ENCODE measurements at places on chromosomes 11 and 22.

- peak; percentile 50 for DNase-seq
These were observed 7.3 kb downstream of the CERK start for GRCh38 chr22:46730568-46731245.

GRCh38 chr11:102883141-102883540 is 8.4 kb upstream of the MMP12 start:
- no peak for DNase-seq

- DNase-seq: peak; percentile 74
These were observed 15.0 kb downstream of the RHOD start for GRCh38 chr11:67071420-67072284.

DNA sequence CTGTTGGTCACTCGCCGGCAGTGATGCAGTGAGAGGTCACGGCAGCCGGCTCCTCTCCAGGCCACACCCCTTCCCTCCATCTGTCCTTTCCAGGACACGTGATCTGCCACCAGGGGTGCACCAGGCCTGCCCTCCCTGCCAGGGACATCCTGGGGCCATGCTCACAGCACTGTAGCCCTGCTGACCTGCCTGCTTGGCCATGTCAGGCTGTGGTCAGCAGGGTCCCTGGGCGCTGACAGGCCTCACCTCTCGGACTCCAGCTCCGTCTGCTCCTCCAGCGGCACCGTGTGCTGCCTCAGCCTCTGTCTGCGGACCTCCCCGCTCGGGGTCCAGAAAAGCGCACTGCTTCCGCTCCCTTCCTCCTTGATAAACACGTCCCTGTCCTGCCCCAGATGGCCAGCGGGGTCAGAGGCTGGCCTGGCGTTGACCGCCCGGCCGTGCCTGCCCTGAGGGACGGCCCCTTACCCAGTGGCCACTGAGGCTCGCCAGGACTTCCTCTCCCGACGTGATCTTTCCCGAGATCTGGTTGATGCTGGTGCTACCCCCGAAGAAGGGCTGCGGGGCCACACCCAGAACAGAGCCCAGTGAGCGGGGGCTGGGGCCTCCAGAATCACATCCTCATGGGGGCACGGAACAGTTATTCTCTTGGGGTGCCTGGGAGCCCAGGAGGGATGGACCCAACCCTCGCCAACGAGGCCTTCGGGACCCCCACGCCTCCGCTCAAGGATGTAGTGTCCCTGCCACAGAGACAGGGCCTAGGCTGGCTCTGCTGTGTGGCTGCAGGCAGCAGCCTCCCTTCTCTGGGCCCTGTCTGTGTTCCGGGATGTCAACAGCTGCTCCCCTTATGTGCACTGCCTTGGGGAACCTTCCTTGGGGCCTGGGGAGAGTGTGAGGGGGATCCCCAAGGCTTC is 36.3 kb upstream of the CARS1 start:
- DNase-seq: peak; percentile 48

GRCh38 chr22:19974935-19975706 is 33.5 kb upstream of the TXNRD2 start:
- DNase-seq: peak; percentile 94

- peak; percentile 21 for DNase-seq
These were observed 378.8 kb upstream of the ISX start for GRCh38 chr22:34687116-34687515.

DNA sequence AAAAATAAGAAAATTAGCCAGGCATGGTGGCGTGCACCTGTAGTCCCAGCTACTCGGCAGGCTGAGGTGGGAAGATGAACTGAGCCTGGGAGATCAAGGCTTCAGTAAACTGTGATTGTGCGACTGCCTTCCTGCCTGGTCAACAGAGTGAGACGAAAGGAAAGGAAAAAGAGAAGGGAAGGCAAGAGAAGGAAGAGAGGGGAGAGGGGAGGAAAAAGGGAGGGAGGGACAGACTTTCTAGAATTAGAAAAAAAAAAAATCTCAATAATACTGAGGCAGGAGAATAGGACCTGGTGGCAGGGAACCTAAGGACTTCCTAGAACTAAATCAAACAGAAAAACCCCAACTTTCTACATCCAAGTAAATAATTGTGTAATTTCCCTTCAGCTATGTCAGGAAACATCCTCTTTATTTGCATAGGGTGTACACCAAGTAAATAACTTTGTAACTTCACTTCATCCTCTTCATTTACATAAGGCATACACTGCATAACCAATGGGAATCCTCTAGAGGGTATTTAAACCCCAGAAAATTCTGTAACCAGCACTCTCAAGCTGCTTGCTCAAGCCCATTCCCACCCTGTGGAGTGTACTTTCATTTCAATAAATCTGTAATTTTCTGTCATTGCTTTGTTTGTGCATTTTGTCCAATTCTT is 8.7 kb downstream of the SBF2 start:
- no peak for DNase-seq

DNA sequence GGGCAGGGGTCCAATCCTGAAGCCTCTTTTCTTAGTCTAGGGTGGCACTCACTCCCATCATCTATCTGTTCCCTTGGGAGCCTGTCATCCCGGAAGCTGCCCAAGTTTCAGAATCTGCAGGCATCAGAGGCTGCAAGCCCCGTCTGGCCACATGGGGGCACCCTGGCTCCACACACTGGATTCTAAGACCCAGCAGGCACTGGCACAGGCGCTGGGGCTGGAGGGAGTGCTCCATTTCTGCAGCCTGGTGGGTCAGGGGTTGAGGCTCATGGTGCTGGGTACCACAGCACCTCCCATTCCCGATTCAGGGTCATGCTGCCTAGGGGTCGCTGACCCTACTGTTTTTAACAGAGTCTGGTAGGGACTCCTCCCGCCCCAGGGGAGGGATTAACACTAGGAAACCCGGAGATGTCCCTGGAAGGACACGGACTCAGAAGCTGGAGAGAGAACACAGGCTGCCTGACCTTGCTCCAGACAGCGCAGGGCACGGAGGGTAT is 243.9 kb upstream of the SYN3 start:
- DNase-seq: peak; percentile 44

- DNase-seq: no peak
These were observed 799 bp upstream of the CDC42BPG start for GRCh38 chr11:64845129-64845775.

DNA sequence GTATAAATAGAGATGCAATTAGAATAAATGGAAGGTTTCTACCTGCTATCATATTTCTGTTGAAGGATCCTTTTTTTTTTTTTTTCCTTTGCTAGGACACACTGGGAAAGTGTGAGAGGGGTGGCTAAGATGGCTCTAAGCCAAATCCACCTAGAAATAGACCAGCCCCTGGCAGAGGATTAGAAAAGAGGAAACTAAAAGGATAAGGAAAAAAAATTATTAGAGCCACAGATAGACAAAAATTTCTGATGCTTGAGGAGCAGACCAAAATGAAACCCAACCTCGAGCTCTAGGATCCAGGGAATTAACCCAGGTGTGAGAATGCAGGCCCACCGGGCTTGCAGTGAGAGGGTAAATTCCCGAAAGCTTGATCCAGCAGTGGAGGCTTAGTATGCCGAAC is 262.3 kb downstream of the CADM1 start:
- peak; percentile 92 for DNase-seq

DNA sequence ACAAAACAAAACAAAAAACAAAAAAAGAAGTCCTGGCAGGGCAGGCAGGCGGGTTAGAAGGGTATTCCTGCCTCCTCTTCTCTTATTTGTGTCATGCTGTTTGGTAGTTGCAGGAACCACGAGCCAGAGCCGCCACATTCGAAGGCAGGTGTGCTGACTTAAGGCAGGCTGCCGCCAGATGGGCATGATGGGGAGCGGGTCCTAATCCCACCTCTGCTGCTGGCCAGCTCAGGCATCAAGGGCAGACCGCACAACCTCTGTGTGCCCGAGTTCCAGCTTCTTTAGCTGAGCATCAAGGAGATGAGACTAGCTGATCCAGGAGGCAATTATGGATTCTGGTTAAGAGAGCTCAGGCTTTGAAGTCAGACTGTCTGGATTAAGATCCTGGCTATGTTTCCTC is 12.1 kb downstream of the OAF start:
- DNase-seq: no peak

GRCh38 chr22:44383064-44383575 is 70.4 kb upstream of the SHISAL1 start:
- DNase-seq: no peak

GRCh38 chr22:48804811-48805301 is 1022.8 kb downstream of the BRD1 start:
- no peak for DNase-seq

DNA sequence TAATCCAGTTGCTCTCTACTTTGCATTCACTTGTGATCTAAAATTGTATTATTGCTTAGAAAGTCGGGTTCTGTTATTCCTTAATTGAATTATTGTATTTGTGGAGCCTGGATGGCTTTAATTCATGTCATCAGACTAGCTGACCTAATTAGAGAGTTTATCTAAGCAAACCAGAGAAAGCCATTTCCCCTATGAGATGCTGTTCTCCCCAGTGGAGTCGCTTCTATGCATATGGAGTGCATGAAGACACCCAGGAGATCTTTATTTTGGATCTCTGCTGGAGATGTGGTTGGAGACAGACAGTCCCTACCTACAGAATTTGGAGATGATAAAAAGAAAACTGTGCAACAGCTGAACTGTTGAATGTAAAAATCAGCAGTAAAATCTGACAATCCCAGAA is 45.2 kb upstream of the MYO18B start:
- DNase-seq: no peak

DNA sequence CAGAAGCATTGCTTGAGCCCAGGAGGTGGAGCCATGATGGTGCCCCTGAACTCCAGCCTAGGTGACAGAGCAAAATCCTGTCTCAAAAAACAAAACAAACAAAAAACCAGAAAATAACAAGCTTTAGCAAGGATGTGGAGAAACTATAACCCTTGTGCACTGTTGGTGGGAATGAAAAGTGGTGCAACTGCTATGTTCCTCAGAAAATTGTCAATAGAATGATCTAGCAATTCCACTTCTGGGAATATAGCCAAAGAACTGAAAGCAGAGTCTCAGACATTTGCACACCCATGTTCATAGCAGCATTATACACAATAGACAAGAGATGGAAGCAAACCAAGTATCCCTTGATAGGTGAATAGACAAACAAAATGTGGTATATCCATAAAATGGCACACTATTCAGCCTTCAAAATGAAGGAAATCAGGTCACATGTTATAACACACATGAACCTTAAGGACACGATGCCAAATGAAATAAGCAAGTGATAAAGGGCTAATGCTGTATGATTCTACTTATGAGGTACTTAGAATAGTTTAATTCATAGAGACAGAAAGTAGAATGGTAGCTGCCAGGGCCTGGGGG is 15.9 kb downstream of the KLHL22 start:
- DNase-seq: no peak

- peak; percentile 80 for DNase-seq
These were observed 18.5 kb upstream of the FEZ1 start for GRCh38 chr11:125514336-125515101.

DNA sequence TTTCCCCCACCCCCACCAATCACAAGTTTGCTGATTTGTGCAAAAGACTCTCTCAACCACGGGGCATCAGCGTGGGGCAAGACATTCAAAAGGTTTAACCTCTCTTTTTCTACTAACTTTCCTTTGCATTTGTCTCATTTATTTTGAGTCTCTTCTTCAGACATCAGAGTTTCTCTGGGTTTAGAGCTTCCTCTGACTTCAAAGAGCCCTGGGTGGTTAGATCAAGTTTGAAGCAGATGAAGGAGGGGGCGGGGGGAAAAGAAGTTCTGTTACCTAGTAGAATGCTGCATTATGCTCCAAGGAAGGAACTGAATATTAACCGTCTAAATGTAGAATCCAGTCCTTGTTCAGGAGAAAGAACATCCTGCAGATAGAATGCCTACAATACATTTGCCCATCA is 24.5 kb downstream of the GAS2 start:
- DNase-seq: no peak

DNA sequence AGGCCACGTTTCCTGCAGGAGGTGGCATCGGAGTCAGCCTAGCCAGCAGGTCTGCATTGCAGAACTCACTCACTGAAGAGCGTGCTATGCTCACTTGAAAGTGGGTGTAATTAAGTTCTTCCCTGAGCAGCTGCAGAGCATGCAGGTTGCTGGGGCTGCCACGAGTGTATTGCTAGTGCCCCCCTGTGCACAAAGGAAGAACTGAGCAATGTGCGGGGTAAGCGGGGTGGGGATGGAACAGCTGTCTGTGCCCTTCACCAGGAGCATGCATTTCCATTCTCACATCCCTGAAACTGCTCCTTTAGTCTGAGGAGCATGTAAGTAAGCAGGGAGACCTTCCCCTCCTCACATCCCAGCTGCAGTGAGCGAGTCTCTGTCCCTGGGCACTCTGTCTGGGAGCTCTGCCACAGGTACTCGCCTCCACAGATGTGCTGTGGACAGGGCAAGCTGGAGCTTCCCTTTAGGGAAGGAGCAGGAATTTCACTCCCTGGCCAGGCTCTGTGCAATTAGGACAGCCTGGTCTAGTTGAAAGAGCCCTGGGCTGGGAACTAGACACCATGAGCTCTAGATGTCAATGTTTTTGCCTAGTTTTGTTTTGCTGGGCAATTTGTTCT is 1031.8 kb downstream of the NTM start:
- peak; percentile 95 for DNase-seq

DNA sequence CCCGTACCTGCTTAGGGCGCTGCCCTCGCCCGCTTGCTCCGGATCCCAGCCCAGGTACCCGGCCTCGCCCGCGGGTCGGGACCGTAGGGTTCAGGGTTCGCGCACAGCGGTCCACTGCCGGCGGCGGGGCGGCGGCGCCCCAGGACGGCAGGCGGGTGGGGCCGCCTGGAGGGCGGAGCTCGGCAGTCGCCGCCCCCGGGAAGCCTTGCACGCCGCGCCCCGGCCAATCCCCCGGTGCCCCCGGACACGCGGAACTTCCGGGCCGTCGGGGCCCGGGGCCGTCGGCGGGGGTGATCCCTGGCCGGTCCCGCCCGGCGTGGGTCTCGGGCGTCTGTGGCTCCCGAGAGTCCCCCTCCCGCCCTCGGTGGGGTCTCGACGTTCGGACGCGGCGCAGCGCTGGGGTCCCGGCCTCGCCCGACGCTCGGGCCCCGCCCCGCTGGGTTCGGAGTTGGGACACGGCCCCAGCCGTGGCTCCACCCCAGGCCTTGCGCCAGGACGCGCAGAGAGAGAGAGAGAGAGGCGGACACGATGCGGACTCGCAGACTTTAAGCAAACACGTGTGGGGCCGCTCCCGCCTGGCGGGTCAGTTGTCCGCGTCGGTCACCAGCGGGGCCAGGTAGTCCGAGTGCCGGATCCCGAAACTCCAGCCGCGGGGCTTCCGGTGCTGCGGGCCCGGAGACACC is at the start of gene TYMP:
Gene TYMP, minus strand, starts transcription at position 116 of the 683 bp plus-strand sequence. CDS start 303 bp downstream, outside the sequence.
- DNase-seq: peak; percentile 69

DNA sequence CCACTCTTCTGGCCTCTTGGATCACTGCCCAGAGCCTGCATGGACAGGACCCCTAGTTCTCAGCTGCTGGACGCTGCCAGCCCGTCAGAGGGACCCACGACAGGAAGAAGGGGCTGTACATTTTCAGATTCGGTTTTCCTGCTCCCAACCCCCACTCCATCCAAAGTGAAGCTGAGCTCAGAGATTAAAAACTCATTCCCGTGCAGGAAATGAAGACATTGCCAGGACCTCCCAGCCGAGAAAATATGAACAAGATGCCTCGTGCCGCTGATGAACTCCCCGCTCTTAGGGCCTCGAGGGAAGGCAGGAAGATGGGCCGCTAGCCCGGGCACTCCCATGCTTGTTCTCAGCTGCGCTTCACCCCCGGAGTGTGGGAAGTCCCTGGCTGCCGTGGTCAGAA is 36.1 kb downstream of the RPUSD4 start:
- no peak for DNase-seq

- DNase-seq: no peak
These were observed 162.3 kb downstream of the FBXO7 start for GRCh38 chr22:32636884-32637283.

Data from NCI-H69 (cell line).